GDM1 (cell line): ENCODE measurements at places on chromosomes 3 and 15.

GRCh38 chr3:105345156-105345555 lies 21.6 kb upstream of the ALCAM start:
- DNase-seq: no peak

DNA sequence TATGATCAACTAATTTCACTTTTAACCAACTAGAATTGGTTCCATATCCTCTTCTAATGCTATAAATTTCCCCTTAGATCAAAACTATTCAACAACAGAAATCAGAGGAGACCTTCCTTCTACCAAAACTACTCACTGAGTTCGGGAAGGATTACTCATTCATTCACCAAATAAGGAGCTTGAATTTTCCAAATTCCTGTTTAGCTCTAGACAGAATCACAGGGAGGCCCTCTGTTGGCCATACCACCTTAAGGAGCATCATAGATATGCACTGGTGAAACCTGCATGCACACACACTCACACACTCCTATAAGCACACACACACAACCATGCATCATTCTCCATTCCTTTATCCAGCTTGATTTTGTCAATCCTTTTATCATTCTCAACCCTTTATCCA lies 49.0 kb downstream of the SUCLG2 start:
- no peak for DNase-seq

- no peak for DNase-seq
These were observed 28.2 kb downstream of the FLNB start for GRCh38 chr3:58036293-58037032.

GRCh38 chr3:140597792-140598191 lies 80.1 kb upstream of the TRIM42 start:
- no peak for DNase-seq

- DNase-seq: no peak
These were observed 101.8 kb upstream of the LIPC start for GRCh38 chr15:58329781-58330671.

DNA sequence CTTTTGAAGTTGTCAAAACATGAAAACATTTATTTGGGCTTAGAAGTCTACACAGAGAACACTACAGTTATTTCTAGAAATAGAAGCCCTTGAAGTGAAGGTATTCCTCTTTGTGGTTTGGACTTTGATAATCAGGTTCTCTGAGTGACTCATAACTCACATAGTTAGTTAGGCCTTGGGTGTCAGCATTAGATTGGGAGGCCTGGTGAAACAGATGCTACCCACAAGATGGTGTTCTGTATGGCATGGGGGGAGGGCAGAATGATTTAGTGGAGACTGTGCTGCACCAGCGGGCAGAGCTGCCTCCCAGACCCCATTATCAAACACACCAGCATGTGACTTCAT lies 108.9 kb upstream of the ETV5 start:
- no peak for DNase-seq

DNA sequence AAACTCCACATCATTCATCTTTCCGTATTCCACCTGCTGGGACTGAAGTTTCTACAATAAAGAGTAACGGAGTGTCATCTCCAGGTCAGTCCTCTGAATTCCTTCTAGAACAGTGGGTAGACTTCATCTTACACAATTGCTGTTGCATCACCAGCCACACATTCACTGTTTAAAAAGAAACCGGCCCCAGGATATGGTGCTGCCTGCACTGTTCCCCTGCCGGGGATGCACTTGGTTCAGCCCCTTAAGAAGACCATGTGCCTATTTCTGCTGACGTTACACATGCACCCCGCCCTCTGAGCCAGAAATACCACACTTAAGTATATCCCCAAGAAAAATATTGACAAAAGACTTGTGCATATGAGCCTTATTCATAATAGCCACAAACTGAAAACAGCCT lies 233.4 kb downstream of the FEZF2 start:
- no peak for DNase-seq

DNA sequence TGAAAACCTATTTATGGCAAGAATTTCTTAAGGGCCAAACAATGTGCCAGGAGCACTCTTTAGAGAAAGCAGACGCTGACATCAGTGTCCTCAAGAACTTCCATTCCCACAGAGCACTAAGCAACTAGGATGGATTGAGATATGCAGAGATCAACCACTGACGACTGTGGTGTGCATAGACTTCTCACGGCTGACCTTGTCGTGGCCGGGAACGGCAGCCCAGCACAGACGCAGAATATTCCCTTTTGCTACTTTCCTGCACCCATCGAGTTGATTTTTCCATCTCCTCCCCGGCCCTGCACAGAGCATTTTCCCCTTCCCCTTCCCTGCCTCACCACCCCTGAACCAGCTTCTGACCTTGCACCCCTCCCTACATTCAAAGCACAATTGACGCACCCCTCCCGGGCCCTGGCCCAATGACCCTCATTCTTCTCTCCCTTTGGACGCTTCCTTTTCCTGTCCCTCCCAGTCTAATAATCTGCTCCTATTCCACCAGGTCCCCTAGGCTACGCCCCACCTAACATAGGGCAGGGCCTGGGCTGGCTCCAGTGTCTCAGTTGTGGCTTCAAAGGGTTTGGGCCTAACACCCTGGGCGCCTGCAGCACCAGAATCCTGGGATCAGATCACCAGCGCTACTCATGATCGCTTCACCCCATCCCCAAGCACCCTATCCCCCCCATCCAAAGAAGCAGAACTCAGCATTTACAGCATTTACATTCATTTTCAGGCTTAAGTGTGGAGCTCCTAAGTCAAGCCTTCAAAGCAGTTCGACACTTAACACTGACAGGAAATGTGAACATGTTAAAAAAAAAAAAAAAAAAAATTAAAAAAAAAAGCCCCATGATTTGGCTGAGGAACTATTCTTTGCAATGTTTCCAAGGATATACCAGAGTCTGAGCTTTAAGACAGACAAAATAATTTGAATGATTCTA lies 151.2 kb downstream of the FOXP1 start:
- no peak for DNase-seq

GRCh38 chr3:37770336-37770735 lies 91.3 kb upstream of the CTDSPL start:
- DNase-seq: no peak

DNA sequence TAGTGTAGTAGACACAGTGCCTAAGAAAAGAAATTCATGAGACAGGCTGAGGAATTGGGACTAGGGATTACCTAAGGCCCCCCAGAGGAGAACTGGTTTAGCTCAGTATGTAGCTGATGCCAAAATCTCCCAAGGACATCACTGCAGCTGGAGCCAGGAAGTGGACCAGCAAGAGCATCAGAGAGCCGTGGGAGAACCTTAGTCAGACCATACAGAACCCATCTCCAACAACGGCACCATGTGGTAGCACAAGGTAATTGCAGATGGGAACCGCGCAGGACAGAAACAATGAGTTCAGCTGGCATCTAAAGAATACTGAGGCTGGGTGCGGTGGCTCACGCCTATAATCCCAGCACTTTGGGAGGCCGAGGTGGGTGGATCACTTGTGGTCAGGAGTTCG lies 81.7 kb downstream of the WNT5A start:
- no peak for DNase-seq

DNA sequence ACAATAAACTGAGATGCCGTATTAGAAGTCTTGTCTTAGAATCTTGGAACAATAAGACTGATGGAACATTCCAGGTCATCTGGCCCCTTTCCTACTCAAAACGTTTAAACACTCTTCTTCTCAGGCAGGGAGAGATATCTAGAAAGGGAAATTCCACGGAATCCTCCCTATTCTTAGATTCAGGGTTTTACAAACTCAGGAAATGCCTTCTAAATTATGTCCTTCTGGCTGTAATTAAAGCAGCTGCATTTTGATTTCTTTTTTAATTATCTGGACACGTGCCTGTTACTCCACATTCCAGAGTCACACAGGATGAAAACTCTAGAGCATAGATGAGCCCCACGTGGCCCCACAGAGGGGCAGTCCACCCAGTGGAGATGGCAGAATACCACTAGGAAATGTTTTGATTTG lies 41.5 kb upstream of the MTMR10 start:
- no peak for DNase-seq

- DNase-seq: no peak
These were observed 28.2 kb upstream of the RSL24D1 start for GRCh38 chr15:55224892-55225291.

- no peak for DNase-seq
These were observed 53.9 kb downstream of the CALML4 start for GRCh38 chr15:68151277-68151676.

DNA sequence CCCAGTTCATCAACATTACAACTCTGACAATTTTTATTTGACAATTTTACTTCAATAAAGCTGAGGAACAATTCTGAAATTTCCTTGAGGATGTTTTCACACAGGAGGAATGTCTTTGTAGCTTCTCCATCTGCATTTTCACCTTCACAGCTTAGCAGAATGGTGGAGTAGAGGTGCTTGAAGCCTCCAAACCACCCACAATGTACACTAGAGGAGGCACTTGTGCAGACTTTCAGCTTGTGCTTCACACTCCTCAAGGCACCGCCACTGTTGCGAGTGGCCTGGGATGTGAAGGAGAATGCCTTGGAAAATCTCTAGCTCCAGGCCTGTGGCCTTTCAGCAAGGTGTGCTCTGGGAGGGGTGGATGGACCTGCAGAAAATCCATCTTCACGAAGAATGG lies 181.9 kb downstream of the EPHB1 start:
- no peak for DNase-seq

DNA sequence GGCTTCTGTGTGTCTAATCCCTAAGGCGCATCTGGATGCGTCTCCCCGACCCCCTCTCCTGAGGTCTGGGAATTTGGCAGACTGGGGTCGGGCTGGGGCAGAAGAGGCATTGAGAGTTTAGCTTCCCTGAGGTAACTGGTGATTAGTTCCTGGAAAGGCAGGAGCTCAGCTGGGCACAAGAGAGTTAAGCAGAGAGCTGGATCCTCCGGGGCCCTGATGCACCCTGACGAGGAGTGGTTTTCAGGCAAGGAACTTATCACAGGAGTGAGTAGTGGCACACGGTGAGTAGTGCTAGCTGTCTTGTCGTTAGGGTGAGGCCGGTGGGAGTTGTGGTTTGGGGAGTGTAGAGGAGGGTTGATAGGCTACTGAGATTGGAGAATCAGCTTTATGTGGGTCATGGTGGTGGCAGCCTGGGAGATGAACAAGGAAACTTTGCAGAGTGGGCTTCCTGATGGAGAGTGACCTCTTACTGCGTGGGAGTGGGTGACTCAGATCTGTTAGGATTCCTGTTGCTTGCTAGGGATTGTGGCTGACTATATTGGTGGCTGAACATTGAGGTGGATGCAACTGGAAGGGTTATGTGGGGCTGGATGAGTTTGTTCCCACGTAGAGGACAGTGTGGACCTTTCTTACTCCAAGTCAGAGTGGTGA lies 897 bp downstream of the RAD54L2 start:
- no peak for DNase-seq

- DNase-seq: peak; percentile 91
These were observed at the start of gene SECISBP2L for GRCh38 chr15:49046220-49047102. TSS of gene SECISBP2L (minus strand) at chr15:49046446. CDS start at chr15:49046299, 147 bp downstream.

DNA sequence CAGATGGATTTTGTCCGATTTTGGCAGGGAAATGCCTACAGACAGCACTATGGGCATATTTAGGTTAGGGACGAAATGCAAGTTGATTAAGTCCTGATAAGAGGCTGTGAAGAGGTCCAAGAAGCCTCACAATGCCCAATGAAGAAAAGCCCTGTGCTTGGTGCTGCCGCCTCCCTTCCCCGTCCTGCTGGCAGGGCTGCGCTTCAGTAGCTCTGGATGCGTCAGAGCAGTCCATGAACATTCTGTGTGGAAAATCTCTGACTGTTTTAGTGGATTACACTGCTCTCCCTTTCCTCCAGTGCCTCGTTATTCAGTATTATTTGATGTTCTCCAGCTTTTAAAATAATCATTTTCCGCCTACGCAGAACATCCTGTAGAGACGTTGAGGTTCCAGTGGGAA lies 39.6 kb downstream of the MLH1 start:
- no peak for DNase-seq

- no peak for DNase-seq
These were observed 135.0 kb downstream of the VPS8 start for GRCh38 chr3:184946917-184947316.

DNA sequence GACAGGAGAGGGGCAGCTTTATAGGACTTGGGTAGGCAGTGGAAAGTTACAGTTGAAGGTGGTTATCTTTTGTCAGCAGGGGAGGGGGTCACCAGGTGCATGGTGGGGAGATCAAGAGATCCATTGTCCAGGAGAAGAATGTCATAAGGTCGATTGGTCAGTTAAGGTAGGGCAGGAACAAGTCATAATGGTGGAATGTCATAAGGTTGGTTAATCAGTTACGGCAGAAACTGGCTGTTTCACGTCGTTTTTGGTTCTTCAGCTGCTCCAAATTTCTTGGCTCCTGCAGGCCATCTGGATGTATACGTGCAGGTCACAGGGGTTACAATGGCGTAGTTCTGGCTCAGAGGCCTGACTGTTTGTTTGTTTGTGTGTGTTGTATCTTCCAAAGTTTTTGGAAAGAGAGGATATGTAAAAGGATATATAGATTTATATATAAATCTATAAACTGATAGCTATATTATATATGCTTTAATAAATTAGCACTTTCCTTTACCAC lies 565.1 kb downstream of the ZNF385D start:
- DNase-seq: no peak

- DNase-seq: no peak
These were observed 255.6 kb downstream of the ZNF621 start for GRCh38 chr3:40780291-40780924.

DNA sequence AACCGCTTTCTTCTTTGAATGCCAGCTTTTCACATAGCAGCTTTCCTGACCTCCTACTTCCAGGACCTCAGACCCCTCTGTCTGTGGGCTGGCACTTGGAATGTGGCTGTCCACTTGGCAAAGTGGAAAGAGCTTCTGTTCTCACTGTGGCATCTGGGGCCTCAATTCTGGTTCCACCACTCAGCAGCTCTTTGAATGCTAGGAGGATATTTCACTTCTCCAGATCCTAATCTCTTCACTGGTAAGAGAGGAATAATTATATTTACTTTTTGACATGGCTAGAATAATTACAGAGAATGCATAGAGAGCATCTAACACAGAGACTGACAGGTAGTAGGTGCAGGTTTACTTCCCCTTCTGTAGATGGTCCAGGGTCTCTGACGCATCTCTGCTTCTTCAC lies 405.9 kb downstream of the LPP start:
- no peak for DNase-seq

GRCh38 chr15:89299896-89300295 lies 34.7 kb downstream of the POLG start:
- no peak for DNase-seq

- DNase-seq: no peak
These were observed 24.4 kb downstream of the PTPN23 start for GRCh38 chr3:47404955-47405790.

DNA sequence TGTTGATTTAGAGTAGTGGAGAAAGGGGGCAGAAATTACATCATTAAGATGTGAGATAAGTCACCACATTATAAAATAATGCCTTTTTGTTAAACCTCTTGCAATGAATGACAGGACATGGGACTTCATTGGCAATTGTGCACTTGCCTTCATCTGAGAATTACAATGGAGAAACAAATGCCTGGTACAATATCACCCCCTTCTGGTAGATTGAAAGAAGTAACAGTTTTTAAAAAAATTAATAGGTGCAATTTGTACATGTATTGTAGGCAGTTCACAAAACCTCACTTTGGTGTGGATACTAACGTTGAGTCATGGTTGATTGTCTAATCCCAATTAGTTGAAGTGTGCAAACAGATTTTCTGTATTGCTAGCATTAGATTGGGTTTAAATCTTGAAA lies 4.6 kb upstream of the P2RY14 start:
- DNase-seq: peak; percentile 31

- no peak for DNase-seq
These were observed 410.6 kb downstream of the RAP2B start for GRCh38 chr3:153572654-153573053.

GRCh38 chr15:26628879-26629529 lies 143.9 kb downstream of the GABRB3 start:
- DNase-seq: no peak
